ENCODE measurements at places on chromosomes 11 and 22. TPM values are rescaled to one million over a fixed set of nuclear protein-coding genes. Genes with fewer than 3 reads are reported as not detected.
A peak's percentile ranks its signal among the peaks of the same experiment; 100 is the strongest.

DNA sequence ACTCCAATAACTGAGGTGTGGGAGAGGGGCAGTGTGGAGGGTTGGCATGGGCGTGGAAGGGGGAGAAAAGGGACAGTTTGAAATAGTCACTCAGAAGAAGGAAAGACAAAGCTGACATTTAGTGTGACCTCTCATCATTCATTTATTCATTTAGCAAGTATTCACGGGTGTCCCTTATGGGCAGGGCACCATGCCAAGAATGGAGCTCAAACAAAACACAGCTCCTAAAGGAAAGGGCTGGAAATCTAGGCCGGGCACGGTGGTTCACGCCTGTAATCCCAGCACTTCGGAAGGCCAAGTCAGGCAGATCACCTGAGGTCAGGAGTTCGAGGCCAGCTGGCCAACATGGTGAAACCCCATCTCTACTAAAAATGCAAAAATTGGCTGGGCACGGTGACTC, 19.4 kb upstream of the DGKZ start:
- no peak overlapping the region for H3K4me3 ChIP-seq
- H3K27ac ChIP-seq = no peak overlapping the region
- H3K4me1 ChIP-seq = peaks cover 19% of the 10 kb centered on the region
- peaks cover 3% of the 10 kb centered on the region for H3K36me3 ChIP-seq
- no peak for DNase-seq

DNA sequence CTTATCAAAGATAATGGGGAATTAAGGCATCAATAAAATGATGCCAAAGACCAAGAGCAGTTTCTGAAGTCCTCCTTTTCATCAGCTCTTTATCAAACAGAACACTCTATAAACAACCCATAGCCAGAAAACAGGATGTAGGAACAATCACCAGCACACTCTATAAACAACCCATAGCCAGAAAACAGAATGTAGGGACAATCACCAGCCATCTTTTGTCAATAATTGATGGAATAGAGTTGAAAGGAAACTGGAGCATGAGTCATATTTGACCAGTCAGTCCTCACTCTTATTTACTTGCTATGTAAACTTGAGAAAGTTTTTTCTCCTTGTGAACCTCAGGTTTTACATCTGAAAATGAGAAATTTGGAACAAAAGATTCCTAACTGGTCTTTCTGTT, 10.0 kb downstream of the MS4A2 start:
- H3K27ac ChIP-seq = no peak overlapping the region
- no peaks in the 10 kb centered on the region for H3K4me1 ChIP-seq
- no peak for DNase-seq
- H3K4me3 ChIP-seq = no peak overlapping the region
- H3K27me3 ChIP-seq = no peaks in the 10 kb centered on the region
- H3K36me3 ChIP-seq = no peaks in the 10 kb centered on the region

DNA sequence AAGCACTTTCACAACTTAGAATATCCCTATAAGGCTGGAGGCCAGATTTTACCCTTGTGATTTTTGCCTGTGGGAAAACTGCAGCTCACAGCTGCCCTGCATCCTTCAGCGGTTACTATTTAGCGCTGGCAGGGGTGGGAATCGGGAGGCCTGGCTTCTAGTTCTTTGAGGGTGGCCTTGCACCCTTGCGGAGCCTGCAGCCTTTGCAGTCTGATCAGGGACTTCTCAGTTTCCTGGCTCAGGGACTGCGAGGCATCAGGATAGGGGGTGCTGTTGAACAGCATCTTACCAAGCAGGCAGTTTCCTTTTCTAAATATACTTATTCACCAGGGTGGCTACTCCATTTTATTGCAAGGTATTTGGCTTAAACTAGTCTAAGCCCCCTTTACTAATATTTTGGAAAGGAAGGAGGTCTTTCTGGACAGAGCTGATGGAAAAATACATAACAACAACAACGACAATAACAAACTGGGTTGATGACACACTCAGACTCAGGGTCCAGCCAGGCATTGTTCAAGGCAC, 2.9 kb upstream of the APOA1 start:
- peaks cover 18% of the 10 kb centered on the region for H3K36me3 ChIP-seq
- H3K4me3 ChIP-seq = no peak overlapping the region
- no peak for DNase-seq
- no peaks in the 10 kb centered on the region for H3K27me3 ChIP-seq

DNA sequence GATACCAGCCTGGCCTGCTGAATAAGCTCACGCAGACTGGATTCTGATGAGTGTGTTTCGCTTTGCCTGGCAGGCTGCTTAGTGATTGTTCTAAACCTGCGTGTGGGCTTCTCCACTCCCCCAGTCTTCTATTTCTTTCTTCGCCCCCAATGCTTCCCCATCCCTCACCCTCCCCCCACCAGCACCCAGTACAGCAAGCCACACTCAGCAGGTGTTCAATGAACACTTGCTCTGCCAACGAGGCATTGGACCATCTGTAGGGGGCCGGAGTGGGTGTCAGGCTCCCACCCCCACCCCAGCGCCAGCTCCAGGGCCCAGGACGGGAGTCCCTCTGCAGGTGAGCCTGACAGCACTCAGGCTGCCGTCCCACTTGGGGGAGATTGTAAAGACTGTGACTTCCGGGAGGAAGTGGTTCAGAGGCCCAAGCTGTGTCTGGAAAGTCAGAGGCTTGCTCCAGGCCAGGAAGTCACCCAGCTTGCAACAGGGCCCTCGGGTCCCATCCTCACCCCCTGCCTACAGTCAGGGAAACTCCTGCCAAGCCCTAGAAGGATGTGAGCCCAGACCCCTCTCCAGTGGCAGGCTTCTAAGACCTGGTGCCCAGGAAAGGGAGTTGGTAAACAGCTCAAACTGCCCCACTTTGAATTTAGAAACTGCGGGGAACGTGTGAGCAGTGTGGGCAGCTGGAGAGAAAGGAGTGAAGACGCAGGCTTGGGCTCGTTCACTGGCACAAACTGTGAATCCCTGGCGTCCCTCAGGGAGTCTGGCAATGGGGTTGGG, 66.3 kb upstream of the PRDM11 start:
- H3K27ac ChIP-seq = peak overlapping the region; percentile 81
- peak; percentile 44 for DNase-seq
- no peaks in the 10 kb centered on the region for H3K36me3 ChIP-seq
- H3K4me3 ChIP-seq = no peak overlapping the region

DNA sequence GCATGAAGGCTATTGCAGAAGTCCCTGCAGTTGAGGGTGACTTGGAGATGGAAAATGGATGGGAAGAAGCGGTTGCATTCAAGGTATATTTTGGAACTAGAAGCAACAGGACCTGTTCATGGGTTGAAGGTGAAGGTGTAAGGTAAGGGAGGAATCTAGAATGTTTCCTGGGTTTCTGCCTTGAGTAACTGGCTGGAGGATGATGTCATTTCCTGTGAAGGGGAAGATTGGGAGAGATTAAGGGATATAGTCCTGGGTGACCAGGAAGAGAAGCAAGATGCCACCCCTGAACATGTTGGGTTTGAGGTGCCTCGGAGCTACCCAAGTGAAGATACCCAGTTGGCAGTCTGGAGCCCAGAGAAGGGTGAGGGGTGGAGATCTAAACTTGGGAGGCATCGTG, 12.1 kb upstream of the MOGAT2 start:
- no peak overlapping the region for H3K4me3 ChIP-seq
- peaks cover 20% of the 10 kb centered on the region for H3K27me3 ChIP-seq
- H3K4me1 ChIP-seq = peaks cover 8% of the 10 kb centered on the region
- no peak for DNase-seq

- DNase-seq = no peak
- peaks cover 31% of the 10 kb centered on the region for H3K36me3 ChIP-seq
- no peak overlapping the region for H3K27ac ChIP-seq
Measured at GRCh38 chr22:41264408-41264941, 21.5 kb downstream of the RANGAP1 start.

DNA sequence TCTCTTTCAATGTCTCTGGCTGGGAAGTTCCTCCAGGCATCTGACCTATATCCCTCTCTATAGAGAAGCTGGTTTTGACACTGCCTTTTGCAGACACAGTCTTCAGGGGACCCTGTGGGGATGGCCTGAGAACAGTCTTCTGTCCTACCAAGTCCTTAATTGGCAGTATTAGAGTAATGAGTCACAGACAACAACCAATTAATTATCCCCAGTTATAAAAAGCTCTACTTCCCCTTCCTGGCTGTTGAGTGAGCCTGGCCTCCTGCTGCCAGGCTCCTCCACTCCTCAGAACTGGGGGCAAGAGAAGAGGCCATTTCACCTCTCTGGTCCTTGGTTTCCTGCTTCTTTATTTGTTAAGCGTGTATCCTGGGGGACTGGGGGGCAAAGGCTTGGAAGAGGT, 41.2 kb upstream of the KLHL35 start:
- no peak for DNase-seq
- no peak overlapping the region for H3K4me3 ChIP-seq
- no peak overlapping the region for H3K27ac ChIP-seq

DNA sequence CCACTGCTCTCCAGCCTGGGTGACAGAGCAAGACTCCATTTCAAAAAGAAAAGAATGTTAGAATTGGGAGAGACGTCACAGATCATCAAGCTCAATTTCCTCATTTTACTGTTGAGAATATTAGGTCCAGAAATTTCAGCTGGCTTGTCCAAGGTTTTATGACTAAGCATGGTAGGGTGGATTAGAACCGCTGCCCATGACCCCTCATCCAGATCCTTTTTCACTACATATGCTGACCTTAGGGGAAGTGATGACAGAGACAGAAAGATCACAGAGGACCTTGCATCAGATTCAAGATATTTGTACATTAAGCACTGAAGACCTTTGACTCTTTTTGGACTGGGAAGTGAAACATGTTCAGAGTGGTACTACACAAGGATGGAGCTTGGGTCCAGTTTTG, 134.5 kb downstream of the ADAMTS15 start:
- H3K4me1 ChIP-seq = no peaks in the 10 kb centered on the region
- no peak overlapping the region for H3K4me3 ChIP-seq
- no peaks in the 10 kb centered on the region for H3K27me3 ChIP-seq
- no peaks in the 10 kb centered on the region for H3K36me3 ChIP-seq
- DNase-seq = no peak

GRCh38 chr11:96035740-96036078, 111.8 kb upstream of the MTMR2 start:
- no peak overlapping the region for H3K4me3 ChIP-seq
- no peaks in the 10 kb centered on the region for H3K4me1 ChIP-seq
- no peaks in the 10 kb centered on the region for H3K27me3 ChIP-seq
- DNase-seq = no peak

DNA sequence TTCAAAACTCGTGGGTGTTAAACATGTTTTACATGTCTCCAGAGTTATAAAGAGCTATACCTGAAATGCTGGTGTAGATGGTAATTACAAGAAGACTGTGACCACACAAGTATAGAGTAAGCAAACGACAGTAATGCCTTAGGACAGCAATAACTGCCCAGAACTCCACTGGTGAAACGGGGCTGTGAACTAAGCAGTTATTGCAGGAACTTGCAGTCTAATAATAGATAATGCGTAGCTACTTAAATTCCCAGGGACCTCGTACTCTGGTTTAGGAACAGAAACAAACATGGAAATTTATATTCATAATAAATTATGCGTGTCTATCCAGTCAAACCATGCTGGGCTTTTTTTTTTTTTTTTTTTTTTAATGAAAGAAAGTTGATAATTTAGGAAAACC, 24.9 kb upstream of the TP53AIP1 start:
- peaks cover 72% of the 10 kb centered on the region for H3K4me1 ChIP-seq
- H3K27me3 ChIP-seq = no peaks in the 10 kb centered on the region
- H3K36me3 ChIP-seq = peaks cover 11% of the 10 kb centered on the region
- no peak overlapping the region for H3K4me3 ChIP-seq

DNA sequence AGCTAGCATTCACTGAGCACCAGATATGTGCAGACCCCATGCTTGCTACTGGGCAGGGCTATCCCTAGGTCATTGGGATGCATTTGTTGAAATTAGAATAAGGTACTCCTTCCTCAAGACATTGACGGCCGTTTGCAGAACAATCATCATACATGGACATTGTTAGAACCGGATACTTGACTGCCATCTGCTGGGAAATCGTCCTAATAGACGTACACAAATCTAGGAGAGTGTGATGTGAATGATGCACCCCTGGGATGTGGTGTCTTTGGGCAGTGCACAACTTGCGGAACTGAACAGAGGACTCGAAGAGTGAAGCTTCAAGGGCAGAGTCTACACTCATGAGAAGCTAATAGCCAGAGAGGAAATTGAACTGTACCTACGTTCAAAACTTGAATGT, 35.9 kb downstream of the MYO18B start:
- DNase-seq = peak; percentile 8
- H3K4me1 ChIP-seq = peaks cover 4% of the 10 kb centered on the region
- no peaks in the 10 kb centered on the region for H3K36me3 ChIP-seq
- H3K27ac ChIP-seq = no peak overlapping the region
- no peaks in the 10 kb centered on the region for H3K27me3 ChIP-seq

DNA sequence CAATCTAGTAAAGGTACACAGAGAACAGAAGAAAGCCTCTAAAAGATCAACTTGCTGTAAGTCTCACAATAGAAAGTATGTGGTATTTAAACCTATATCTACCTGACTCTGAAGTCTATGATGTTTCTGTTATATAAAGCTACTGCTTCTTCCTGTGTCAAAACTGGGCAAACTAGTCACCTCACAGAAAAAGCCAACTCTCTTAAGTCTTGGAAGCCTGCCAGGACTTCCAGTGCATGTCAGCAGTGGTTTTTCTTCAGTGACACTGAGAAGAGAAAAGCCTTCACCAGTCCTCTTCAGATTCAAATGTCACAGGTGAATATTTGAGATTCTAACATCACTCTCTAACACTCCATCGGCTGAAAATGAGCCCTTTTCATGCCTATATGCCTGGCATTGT, 808.0 kb downstream of the DLG2 start:
- DNase-seq = no peak
- no peak overlapping the region for H3K27ac ChIP-seq
- H3K36me3 ChIP-seq = no peaks in the 10 kb centered on the region
- no peaks in the 10 kb centered on the region for H3K27me3 ChIP-seq
- H3K4me3 ChIP-seq = no peak overlapping the region
- H3K4me1 ChIP-seq = no peaks in the 10 kb centered on the region

- H3K4me1 ChIP-seq = no peaks in the 10 kb centered on the region
- no peaks in the 10 kb centered on the region for H3K36me3 ChIP-seq
- H3K27me3 ChIP-seq = no peaks in the 10 kb centered on the region
- H3K27ac ChIP-seq = no peak overlapping the region
Measured at GRCh38 chr22:33018232-33018864, 39.8 kb downstream of the SYN3 start.

DNA sequence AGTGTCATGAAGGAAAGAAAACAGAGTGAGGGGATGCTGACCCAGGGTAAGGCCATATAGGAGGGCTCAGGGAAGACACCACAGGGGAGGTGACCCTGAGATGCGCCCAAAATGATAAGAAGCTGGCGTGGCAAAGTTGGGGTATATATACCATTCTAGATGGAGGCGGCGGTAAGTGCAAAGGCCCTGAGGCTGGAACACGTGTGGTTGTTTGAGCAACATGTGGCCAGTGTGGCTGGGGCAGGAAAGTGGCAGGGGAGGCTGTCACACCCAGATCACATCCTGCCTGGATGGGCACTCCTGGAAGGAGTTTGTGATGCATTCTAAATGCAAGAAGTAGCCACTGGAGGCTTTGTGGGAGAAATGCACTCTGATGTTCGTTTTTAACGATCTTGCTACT, 70.2 kb downstream of the CYTH4 start:
- H3K27me3 ChIP-seq = peaks cover 12% of the 10 kb centered on the region
- no peak overlapping the region for H3K4me3 ChIP-seq
- no peaks in the 10 kb centered on the region for H3K4me1 ChIP-seq
- no peak for DNase-seq

- no peak overlapping the region for H3K27ac ChIP-seq
- H3K27me3 ChIP-seq = peaks cover 23% of the 10 kb centered on the region
- no peaks in the 10 kb centered on the region for H3K36me3 ChIP-seq
- peak overlapping the region; percentile 54 for H3K4me3 ChIP-seq
Measured at GRCh38 chr11:22192289-22192641, 620 bp upstream of the ANO5 start.

Gene GPR83
- total RNA-seq = 0.15 TPM

Gene SHANK2
- not detected for total RNA-seq

Gene OR52H1
- not detected for total RNA-seq

Gene ARHGAP8
- 0.61 TPM for total RNA-seq

Gene ST14
- not detected for total RNA-seq

Gene HIPK3
- 38.8 TPM for total RNA-seq
